SW 1271 (cell line): ENCODE measurements at places on chromosomes 7 and 10.

DNA sequence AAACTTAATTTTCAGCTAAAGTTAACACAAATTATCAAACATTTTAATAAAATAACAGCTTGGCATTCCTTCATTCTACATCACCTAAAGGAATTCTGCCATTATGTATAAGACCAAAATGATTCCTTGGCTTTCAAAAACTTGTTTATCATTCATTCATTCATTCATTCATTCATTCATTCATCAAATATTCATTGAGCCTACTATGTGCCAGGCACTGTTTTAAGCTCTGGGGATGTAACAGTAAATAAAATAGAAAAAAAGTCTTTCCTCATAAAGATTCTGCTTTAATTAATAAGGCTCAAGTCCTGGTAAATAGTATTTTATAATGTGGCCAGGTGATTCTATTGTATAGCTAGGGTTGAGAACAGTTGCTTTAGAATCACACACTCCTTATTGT, 127.9 kb downstream of the GPR85 start:
- no peak for DNase-seq

DNA sequence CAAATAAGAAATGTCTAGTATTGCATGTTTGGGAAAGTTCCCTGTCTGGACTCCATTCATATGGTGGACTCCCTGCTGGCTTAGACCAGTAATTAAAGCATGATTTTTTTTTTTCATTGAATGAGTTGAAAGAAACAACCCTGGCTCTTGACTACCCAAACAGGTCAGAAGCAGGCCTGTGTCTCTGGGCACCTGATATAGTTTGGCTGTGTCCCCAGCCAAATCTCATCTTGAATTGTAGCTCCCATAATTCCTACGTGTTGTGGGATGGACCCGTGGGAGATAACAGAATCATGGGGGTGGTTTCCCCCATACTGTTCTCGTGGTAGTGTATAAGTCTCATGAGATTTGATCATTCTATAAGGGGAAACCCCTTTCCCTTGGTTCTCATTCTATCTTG, 206.2 kb downstream of the TMEM178B start:
- no peak for DNase-seq

DNA sequence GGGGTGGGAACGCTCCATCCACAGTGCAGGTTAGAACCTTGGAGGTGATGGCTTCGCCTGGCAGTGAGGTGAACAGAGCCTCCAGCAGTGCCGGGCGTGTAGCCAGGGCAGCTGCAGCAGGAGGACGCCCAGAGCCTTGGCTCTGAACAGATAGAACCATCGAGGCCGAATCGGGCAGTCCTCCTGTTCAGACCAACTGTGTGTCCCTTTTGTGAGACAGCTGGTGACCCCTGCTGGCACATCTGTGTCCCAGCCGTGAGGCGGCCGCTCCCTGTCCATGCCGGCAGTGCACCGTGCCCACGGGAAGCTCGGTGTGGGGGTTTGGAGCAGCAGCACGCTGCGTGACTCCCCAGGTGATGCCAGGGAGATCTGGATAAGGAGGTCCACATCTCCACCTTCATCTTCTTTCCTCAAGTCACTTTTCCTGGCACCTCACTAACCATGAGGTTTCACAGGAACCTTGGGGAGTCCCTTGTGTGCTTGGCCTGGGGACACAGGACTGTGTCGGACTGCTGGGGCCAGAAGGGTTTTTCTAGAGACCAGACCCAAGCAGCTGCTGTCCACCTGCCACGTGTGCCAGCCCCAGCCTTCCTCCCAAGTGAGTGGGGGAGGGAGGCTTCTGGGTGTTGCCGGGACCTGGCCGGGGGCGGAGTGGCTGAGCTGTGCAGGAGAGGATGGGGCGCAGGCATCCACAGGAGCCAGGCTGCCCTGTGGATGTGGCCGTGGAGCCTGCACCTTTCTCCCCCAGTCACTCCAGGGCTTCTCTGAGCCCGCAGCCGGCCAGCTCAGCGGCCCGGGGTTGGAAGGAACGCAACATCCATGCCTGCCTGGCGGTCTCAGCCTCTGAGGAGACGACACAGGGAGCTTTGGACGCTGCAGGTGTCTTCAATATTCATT, 69.4 kb downstream of the DNAJB6 start:
- no peak for DNase-seq

GRCh38 chr10:71795248-71795647, 21.9 kb upstream of the VSIR start:
- no peak for DNase-seq

- DNase-seq = no peak
These were observed 5.9 kb downstream of the TSPAN33 start for GRCh38 chr7:129150199-129150996.

- no peak for DNase-seq
These were observed 43.1 kb upstream of the LRRC4 start for GRCh38 chr7:128074336-128074735.

DNA sequence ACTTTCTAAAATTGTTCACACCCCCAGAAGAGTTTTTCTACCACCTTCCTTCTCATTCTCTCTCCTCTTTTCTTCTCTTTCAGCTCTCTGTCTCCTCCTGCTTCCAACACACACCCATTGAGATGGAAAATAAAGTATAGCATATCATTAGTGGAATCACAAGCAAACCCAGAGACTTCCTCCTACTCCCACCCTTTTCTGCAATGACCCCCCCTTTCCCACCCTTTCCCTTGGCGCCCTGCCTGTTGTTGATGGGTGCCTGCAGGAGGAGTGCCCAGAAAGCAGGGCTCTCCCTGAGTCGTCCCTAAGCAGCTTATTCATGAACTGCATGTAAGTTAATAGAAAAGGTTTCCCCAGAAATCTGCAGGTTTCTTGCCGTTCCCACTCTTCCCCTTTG, 300.0 kb downstream of the PLXNA4 start:
- no peak for DNase-seq

GRCh38 chr7:14414274-14414986, 425.0 kb upstream of the ETV1 start:
- DNase-seq = no peak

DNA sequence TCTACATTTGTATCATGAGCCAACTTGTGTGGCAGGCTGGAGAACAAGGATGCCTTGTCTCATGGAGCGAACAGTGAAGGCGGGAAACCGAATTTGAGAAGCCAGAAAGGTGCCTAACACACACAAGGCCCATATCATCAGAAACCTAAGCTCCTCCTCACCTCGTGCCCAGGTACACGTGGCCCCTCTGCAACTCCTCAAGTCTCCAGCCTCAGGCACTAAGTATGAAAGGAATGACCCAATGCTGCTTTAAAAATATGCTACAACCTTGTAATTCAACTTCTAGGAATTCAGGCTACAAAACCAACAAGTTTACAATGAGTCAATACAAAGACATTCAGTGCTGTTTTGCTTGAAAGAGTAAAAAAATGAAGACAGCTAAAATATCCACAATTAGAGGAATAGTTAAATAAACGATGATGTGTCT, 95.7 kb downstream of the CDK6 start:
- DNase-seq = peak; percentile 72

DNA sequence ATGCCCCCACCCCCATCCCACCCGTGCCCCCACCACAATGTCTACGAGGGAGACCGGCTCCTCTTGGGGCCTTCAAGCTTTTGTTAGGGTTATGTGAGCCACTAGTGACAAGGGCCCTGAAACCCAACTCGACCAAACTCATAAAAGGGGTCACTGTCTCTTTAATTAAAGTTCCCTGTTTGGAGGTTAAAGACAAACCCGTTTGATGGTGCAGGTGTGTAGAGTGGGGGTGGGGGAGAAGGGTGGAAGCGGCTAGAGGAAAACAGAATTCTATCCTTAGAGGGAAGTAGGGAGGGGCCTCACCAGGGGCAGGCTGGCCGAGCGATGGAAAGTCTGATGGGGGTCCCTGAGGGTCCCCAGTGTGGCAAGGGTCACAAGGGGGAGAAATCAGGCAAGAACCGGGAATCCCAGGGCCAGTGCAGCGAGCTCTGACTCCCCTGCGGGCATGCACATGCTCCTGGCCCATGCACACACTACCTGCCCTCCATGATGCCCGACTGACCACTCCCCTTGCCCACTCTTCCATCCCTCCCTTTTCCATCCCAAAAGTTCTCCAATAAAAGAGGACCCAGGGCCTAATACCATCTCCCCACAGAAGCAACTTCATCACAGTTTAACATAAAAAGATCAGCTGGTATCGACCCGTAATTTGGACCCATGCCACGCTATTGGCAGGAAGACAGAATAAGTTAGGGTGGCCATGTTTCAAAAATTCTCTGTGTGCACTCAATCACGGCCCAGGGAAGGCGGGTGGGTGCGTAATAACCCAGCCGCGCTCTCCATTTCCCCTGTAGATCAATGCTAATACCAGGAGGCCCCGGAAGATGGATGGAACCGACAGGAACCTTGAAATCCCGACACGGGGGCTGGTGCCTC, 35.9 kb upstream of the SLF2 start:
- no peak for DNase-seq

- DNase-seq = no peak
These were observed 26.9 kb downstream of the ABLIM1 start for GRCh38 chr10:114631090-114631665.

DNA sequence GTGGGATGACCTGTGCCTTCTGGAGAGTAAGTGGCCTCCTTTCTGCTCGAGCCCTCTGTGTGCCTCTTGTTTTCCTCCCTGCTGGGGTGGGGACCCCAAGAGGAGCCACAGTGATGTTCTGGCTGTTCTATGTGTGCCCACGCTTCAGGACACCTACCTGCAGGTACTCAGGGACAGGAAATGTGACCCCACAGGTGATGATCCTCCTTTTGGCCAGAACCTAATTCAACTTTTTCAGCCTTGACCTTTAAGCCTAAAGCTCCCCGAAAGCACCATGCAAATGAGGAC, 70.3 kb downstream of the VWA2 start:
- DNase-seq = no peak

- DNase-seq = no peak
These were observed 67.9 kb upstream of the ANTXRL start for GRCh38 chr10:46218921-46219320.

- no peak for DNase-seq
These were observed 2.3 kb upstream of the NOS3 start for GRCh38 chr7:150988230-150989226.

GRCh38 chr7:143013893-143014292, 13.0 kb downstream of the OR9A2 start:
- DNase-seq = no peak

GRCh38 chr10:84194424-84195043, at the start of gene CDHR1:
CDHR1 (plus strand) TSS chr10:84194537; CDS start chr10:84194761, 224 bp downstream.
- DNase-seq = no peak

- DNase-seq = no peak
These were observed 231.3 kb upstream of the MKLN1 start for GRCh38 chr7:131096267-131096927.

- DNase-seq = no peak
These were observed 66.3 kb upstream of the HABP2 start for GRCh38 chr10:113486531-113486930.

- DNase-seq = no peak
These were observed 52.6 kb downstream of the SYPL1 start for GRCh38 chr7:106059556-106059955.

- DNase-seq = peak; percentile 46
These were observed 15.3 kb downstream of the SFRP4 start for GRCh38 chr7:37901236-37901827.

- no peak for DNase-seq
These were observed 47.3 kb downstream of the CHST3 start for GRCh38 chr10:72011468-72011867.

DNA sequence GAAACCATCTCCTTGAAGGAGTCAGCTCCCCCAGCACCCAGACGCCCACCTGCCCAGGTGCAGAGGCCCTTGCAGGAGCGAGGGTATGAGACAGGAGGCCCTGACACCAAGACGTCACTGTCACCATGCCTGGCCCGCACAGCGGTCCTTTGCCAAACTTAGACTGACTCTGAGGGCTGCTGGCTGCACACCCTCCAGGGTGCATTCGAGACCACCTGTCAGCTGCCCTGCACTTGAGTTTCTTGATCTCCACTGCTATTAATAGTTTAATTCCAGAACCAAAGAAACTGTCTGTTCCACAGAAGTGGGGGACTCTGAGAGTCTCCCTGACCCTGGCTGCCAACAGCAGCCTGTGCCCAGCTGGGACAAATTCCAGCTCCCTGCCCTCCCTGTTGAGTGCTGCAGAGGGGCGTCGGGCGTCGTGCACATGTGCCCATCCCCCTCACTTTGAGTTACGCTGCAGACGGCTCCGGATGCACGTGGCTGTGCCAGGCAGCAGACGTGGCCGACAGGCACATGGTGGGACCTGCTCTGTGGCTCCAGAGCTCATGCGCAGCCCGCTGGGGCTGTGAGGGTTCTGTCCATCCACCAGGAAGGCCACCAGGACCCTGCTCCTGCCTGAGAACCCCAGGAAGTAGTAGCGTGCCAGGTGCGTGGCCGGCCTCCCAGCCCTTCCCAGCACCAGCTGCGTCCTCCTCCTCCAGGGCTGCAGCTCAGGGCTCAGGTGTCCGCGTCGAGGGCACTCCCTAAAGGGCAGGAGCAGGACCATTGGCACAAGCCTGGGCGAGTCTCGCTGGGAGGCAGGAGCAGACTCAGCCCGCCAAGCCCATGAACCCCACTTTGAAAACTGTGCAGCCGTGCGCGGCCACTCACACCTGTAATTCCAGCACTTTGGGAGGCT, 24.8 kb downstream of the ELFN1 start:
- no peak for DNase-seq

GRCh38 chr7:126140858-126141466, 1111.8 kb downstream of the GRM8 start:
- no peak for DNase-seq

DNA sequence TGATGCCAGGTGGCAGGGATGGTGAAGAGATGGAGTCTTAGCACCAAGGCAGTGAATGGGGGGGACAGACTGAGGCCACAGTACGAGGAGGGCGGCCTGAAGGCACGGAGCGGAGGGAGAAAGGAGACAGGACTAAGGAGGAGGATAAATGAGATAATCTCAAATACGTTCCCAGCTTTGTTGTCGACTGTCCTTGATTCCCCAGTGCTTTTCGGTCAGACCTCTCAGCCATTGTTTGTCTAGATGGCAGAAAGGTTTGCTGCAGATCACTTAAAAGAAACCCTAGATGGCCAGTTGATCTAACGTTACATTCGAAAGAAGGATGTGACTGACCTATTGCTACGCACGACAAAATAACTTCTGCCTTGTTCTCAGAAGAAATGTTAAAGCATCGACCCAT, 479.0 kb downstream of the GATA3 start:
- DNase-seq = no peak

GRCh38 chr7:158257516-158258410, 329.9 kb downstream of the PTPRN2 start:
- no peak for DNase-seq

GRCh38 chr7:117780832-117781231, 92.4 kb downstream of the CTTNBP2 start:
- DNase-seq = no peak

DNA sequence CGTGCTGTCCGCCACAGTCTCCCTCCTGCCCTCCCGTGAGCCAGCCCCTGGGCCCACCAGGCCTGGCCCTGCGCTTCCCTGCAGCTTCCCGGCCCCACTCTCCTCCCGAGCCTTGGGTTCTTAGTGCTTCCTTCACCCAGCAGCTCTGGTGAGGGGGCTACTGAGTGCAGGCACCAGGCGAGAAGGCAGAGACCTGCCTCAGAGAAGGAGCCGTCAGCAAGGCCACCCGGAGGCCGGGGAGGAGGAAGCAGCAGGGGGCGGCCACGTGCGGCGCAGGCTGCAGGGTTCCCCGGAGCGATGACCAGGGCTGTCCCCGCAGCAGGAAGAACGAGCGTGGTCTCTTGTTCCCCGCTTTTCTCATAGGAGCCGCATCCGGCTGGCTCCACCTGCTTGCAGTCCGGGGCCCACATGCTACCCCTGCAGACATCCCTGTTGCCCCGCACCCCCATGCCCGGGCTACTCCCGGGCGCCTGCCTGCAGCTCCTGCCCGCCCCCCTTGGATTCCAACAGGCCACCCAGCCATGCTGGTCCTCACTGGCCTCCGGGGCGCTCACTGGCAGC, 20.5 kb downstream of the YKT6 start:
- no peak for DNase-seq

GRCh38 chr10:52940921-52941320, 168.3 kb upstream of the MBL2 start:
- no peak for DNase-seq
